WTC11 (cell line): ENCODE measurements at places on chromosomes 12 and 14. TPM values are rescaled to one million over a fixed set of nuclear protein-coding genes. Genes with fewer than 3 reads are reported as not detected.

GRCh38 chr12:101828463-101829196 lies 2.1 kb downstream of the GNPTAB start:
- no peaks in the 10 kb centered on the region for H3K36me3 ChIP-seq
- no peak for DNase-seq
- H3K4me1 ChIP-seq, result peaks cover 48% of the 10 kb centered on the region

DNA sequence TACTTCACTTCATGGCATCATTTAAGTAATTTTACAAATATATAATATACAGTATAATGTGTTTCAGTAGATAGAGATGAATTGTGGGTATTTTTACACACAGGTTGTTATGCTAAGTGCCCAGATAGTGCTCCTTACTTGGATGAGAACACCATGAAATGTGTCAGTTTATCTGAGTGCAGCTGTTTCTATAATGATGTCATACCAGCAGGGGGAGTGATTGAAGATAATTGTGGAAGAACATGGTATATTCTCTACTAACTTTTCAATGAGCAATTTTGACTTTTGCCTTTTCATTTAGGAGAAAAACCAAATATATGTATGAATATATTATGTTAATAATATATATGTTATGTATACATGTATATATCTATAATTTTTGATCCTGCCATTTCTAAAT lies 221.6 kb downstream of the LRRK2 start:
- H3K27ac ChIP-seq, result no peak overlapping the region
- H3K27me3 ChIP-seq, result no peaks in the 10 kb centered on the region
- no peaks in the 10 kb centered on the region for H3K36me3 ChIP-seq
- DNase-seq, result no peak
- no peak overlapping the region for H3K4me3 ChIP-seq

DNA sequence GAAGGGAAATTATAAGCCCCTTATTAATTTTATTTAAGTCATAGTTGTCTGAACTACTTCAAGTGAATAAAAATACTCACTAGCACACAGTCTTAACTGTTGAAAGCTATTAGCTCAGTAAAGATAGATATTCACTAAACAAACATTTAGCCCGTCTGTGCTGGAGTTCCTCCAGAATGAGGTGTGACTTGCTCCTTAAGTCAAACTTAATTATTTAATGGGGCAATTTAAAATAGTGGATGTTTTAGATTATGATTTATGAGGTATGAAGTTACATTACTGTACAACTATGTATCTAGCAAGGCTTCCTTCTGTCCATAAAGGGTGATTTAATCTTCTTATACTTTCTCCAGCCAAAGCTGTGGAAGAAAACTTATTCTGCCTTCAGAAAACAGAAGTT lies 414.0 kb upstream of the FLRT2 start:
- H3K4me3 ChIP-seq, result no peak overlapping the region
- H3K4me1 ChIP-seq, result no peaks in the 10 kb centered on the region
- no peak for DNase-seq
- no peak overlapping the region for H3K27ac ChIP-seq

DNA sequence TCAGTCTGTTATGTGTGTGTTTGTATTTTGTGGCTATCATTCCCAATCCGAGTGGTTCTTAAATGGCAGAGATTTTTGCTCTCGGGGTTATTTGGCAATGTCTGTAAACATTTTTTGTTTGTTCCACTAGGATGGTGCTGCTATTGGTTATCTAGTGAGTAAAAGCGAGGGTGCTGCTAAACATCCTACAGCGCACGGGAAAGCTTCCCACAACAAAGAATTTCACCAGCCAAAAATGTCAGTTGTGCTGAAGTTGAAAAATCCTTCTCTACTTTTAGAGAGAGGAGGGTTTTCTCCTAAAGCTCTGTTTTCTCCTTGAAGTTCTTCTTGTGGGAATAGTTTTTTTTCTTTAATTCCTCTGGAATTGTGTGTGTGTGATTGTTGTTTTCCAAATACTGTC lies 2.4 kb downstream of the EXD2 start:
- H3K27ac ChIP-seq, result peak overlapping the region; percentile 48; the same call in 1 of the 2 replicates
- peaks cover 18% of the 10 kb centered on the region for H3K4me1 ChIP-seq
- no peak for DNase-seq
- no peaks in the 10 kb centered on the region for H3K27me3 ChIP-seq
- no peaks in the 10 kb centered on the region for H3K36me3 ChIP-seq

Gene SLC4A8
- 13.1 to 23.5 TPM (median 16.9 TPM) in 3 replicates for total RNA-seq

GRCh38 chr14:97916100-97916499 lies 1118.9 kb downstream of the VRK1 start:
- no peak overlapping the region for H3K27ac ChIP-seq
- H3K27me3 ChIP-seq, result no peaks in the 10 kb centered on the region
- peaks cover 11% of the 10 kb centered on the region for H3K4me1 ChIP-seq

DNA sequence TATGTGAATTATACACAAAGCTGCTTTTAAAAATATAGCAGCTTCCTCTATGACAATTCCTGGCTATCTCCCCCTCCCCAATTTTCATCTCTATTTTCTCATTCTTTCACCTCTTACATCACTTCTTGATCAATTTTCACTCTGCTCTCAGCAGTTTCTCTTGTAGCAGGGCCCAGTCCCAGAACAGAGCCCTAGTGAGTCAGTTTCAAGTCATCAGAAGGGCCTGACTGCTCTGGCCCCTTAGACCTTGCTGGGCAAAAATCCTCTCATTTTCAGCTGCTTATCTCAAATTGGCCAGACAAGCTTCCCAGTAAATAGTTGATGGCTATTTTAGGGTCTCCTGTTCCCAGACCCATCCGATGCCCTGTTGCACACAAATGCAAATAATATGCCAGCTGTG lies 101.4 kb downstream of the TTC7B start:
- H3K27ac ChIP-seq, result no peak overlapping the region
- peaks cover 29% of the 10 kb centered on the region for H3K4me1 ChIP-seq
- H3K4me3 ChIP-seq, result no peak overlapping the region
- no peaks in the 10 kb centered on the region for H3K27me3 ChIP-seq
- DNase-seq, result no peak

GRCh38 chr14:81673930-81674329 lies 140.3 kb upstream of the SEL1L start:
- no peaks in the 10 kb centered on the region for H3K4me1 ChIP-seq
- peaks cover 14% of the 10 kb centered on the region for H3K36me3 ChIP-seq
- peaks cover 58% of the 10 kb centered on the region for H3K27me3 ChIP-seq
- H3K4me3 ChIP-seq, result no peak overlapping the region

Gene TPH2
- 0.55 to 0.83 TPM (median 0.64 TPM) in 3 replicates for total RNA-seq

- no peak overlapping the region for H3K4me3 ChIP-seq
- peaks cover 2% of the 10 kb centered on the region; the same call in 1 of the 2 replicates for H3K4me1 ChIP-seq
- no peak overlapping the region for H3K27ac ChIP-seq
- no peaks in the 10 kb centered on the region for H3K36me3 ChIP-seq
- no peak for DNase-seq
Measured at GRCh38 chr14:72578514-72578913, 315.4 kb downstream of the DPF3 start.

DNA sequence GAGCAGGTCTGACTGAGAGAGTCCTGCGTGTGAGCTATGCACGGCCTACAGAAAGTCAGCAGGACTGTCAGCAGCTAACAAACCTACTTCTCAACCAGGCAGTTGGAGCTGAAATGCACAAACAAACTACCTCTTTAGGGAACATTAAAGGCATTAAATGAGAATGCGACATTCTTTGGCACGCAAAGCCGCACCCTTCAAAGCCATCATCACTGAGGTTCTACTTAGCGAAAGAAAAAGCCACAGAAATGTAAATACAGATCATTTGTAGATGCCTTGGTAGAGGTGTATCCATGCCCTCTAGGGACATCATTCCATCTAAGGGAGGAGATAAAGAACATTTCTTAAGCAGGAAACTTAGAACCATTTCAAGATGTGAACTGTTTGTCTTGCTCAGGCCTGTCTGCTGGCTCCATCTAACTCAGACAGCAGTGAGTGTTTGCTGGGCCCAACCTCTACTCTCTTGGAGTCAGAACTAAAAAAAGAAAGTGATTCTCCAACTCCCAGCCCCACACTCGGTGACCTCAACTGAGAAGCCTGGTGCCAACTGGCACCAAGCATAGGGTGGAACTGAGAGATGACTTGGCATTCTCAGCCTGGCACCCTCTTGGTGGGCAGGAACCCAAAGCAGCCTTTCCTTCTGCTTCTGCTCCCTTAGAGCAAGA lies 63.5 kb upstream of the MBIP start:
- no peak overlapping the region for H3K4me3 ChIP-seq
- no peak overlapping the region for H3K27ac ChIP-seq
- no peaks in the 10 kb centered on the region for H3K36me3 ChIP-seq
- DNase-seq, result no peak
- H3K27me3 ChIP-seq, result no peaks in the 10 kb centered on the region; the same call in 1 of the 2 replicates
- peaks cover 4% of the 10 kb centered on the region for H3K4me1 ChIP-seq
